ENCODE measurements at places on chromosomes 2 and 18.

- no peak for DNase-seq
Measured at GRCh38 chr18:75307530-75307929, 96.9 kb downstream of the TSHZ1 start.

GRCh38 chr2:177242121-177242987 is 22.2 kb downstream of the NFE2L2 start:
- peak; percentile 46 for DNase-seq

GRCh38 chr18:61921621-61922235 is 28.9 kb upstream of the RNF152 start:
- no peak for DNase-seq

GRCh38 chr18:35050705-35051195 is 9.5 kb downstream of the MAPRE2 start:
- peak; percentile 4 for DNase-seq

Measured in NCI-H2081 (cell line).